ENCODE measurements at places on chromosomes 1 and 21. TPM values are rescaled to one million over a fixed set of nuclear protein-coding genes. Genes with fewer than 3 reads are reported as not detected.
A peak's percentile ranks its signal among the peaks of the same experiment; 100 is the strongest.

DNA sequence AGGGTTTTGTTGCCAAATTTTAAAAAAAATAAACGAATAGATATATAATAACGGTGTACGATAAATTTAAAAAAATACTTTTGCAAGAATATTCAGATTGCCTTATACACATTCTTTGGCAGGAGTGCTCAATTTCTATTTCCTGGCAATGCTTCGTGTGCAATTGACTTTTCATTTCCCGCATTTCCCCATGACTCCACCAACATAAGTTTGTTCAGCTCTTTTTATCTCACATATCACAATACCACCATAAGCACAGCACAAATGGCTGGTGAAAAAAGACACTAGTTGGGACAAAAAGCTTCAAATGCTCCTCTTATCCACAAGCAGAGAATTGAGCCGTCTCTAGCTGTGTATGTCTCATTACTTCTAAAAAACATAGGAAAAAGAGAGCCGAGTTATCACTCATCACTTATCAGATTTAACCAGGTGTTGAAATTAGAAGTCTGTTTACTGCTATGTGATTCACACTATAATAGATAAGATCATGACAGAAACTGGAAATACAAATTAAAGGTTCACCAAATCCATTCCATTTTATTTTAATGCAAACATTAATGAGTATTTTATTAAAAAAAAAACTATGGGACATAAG lies 28.9 kb upstream of the RGS1 start:
- peaks cover 15% of the 10 kb centered on the region for H3K4me1 ChIP-seq
- no peaks in the 10 kb centered on the region for H3K27me3 ChIP-seq
- no peaks in the 10 kb centered on the region for H3K36me3 ChIP-seq
- H3K27ac ChIP-seq: no peak overlapping the region
- H3K4me3 ChIP-seq: no peak overlapping the region

DNA sequence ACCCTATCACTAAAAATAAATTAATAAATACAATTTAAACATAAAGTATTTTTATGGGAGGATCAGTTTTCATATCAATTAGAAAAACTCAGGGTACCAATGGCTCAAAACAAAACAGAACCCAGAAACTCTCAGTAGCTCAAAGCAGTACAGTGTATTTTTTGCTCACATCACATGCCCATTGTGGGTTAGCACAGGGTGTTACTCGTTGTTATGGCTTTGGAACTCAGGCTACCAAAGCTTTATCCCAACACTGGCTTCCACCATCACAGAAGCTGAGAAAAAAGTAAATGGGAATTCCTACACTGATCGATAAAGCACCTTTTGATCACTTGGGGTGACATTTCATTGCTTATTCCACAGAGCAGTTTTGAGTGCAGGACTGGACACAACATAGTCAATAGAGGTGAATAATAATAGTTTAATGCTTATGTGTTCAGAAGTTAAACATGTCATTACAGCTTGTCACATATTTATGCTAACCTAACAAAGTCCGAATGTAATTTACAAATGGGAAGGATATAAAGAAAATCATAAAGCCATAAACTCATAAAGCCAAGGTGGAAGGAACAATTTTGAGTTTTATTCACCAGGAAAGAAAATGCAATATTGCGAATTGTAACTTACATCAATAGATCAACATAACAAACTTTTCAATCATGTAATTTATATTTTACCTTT lies 484.5 kb upstream of the TMPRSS15 start:
- H3K4me1 ChIP-seq: no peaks in the 10 kb centered on the region
- H3K27ac ChIP-seq: no peak overlapping the region
- no peaks in the 10 kb centered on the region for H3K27me3 ChIP-seq
- H3K4me3 ChIP-seq: no peak overlapping the region

SLC25A34 gene
- 3.5 TPM for total RNA-seq

DNA sequence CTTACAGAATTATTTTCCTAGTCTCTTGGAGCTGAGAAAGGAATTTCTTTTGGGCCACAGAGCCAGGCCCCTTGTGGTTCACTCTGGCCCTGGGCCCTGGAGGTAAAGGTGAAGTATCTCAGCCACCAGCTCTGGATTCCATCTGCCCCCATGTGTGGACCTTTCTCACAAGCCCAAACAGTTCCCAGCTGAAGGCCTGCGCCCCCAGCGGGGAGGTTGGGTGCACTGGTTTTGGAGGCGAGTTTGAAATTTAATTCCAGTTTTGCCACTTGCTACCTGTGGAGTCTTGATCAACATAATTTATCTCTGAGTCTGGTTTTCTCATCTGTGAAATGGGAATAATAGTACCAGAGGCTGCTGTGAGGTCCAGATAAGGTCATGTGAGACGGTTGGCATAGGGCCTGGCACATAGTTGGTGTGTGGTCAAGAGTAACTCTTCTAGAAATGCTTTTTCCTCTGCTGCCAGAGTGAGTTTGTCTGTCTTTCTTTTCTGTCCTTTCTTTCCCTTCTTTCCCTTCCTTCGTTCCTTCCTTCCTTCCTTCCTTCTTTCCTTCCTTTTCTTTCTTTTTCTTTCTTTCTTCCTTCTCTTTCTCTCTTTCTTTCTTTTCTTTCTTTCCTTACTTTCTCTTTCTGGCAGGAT lies 6.1 kb downstream of the AGTRAP start:
- no peaks in the 10 kb centered on the region for H3K27me3 ChIP-seq
- H3K4me1 ChIP-seq: peaks cover 18% of the 10 kb centered on the region
- no peak overlapping the region for H3K27ac ChIP-seq
- H3K4me3 ChIP-seq: no peak overlapping the region
- H3K36me3 ChIP-seq: no peaks in the 10 kb centered on the region

- no peak overlapping the region for H3K4me3 ChIP-seq
- H3K4me1 ChIP-seq: peaks cover 17% of the 10 kb centered on the region
- no peak overlapping the region for H3K27ac ChIP-seq
- H3K36me3 ChIP-seq: no peaks in the 10 kb centered on the region
- no peaks in the 10 kb centered on the region for H3K27me3 ChIP-seq
Measured at GRCh38 chr1:56852476-56852875, 2.1 kb upstream of the C8A start.

OR6N1 gene
- total RNA-seq: not detected

DNA sequence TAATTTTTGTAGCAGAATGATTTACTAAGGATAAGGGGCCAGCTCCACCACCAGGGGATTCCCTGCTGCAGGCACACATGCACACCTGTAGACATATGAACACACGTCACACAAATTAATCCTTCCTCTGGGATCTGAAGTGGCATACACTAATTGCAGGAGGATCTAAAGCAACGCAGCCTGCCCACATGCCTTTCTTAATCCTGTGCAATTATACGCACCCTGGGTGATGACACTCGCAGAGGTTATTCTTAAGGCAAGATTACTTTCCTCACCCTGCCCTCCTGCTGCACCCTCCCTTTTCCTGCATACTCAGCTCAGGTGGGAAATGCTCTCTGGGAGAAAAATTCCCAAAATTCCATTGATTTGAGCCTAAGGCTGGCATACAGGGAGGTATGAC lies 7.5 kb upstream of the LORICRIN start:
- H3K4me1 ChIP-seq: no peaks in the 10 kb centered on the region
- H3K36me3 ChIP-seq: no peaks in the 10 kb centered on the region
- H3K4me3 ChIP-seq: no peak overlapping the region
- H3K27ac ChIP-seq: no peak overlapping the region

- no peaks in the 10 kb centered on the region for H3K27me3 ChIP-seq
- no peaks in the 10 kb centered on the region for H3K36me3 ChIP-seq
- DNase-seq: no peak
- no peak overlapping the region for H3K27ac ChIP-seq
- 0 out of 2 replicates have a peak, but pooled peaks cover 10% of the 10 kb centered on the region for H3K4me1 ChIP-seq
- no peak overlapping the region for H3K4me3 ChIP-seq
Measured at GRCh38 chr1:177311111-177311510, 140.4 kb downstream of the BRINP2 start.

OR1C1 gene
- total RNA-seq: not detected

GRCh38 chr1:92601044-92601443 lies 114.3 kb upstream of the GFI1 start:
- H3K4me1 ChIP-seq: no peaks in the 10 kb centered on the region
- DNase-seq: no peak
- no peak overlapping the region for H3K4me3 ChIP-seq
- no peak overlapping the region for H3K27ac ChIP-seq
- H3K27me3 ChIP-seq: no peaks in the 10 kb centered on the region

DNA sequence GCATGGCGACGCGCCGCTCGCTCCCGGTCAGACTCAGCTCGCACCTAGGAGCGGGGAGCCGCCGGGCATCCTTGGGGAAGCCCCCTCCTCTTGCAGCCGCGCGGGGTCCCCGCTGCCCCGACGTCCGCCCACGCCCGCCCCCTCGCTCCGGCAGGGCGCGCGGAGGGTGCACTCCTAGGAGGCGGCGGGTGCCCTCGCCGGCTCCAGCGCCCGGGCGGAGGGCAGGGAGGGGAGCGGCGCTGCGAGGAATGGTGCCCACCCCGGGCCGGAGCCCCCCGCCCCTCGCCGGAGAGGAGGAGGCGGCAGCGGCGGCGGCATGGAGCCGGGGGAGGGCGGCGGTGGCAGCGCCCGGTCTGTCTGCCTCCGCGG lies 488 bp downstream of the FAM78B start:
- no peak for DNase-seq
- peak overlapping the region; percentile 83 for H3K4me3 ChIP-seq
- H3K27me3 ChIP-seq: peaks cover 40% of the 10 kb centered on the region
- peaks cover 20% of the 10 kb centered on the region for H3K4me1 ChIP-seq
- no peak overlapping the region for H3K27ac ChIP-seq

Measured in GM23338 (cell line).